Urinary bladder (tissue), 4 donors: ENCODE measurements at places on chromosomes 11 and 22. TPM values are rescaled to one million over a fixed set of nuclear protein-coding genes. Genes with fewer than 3 reads are reported as not detected.

GRCh38 chr11:6719576-6719975 is 36.4 kb upstream of the MRPL17 start:
- DNase-seq: no peak

DNA sequence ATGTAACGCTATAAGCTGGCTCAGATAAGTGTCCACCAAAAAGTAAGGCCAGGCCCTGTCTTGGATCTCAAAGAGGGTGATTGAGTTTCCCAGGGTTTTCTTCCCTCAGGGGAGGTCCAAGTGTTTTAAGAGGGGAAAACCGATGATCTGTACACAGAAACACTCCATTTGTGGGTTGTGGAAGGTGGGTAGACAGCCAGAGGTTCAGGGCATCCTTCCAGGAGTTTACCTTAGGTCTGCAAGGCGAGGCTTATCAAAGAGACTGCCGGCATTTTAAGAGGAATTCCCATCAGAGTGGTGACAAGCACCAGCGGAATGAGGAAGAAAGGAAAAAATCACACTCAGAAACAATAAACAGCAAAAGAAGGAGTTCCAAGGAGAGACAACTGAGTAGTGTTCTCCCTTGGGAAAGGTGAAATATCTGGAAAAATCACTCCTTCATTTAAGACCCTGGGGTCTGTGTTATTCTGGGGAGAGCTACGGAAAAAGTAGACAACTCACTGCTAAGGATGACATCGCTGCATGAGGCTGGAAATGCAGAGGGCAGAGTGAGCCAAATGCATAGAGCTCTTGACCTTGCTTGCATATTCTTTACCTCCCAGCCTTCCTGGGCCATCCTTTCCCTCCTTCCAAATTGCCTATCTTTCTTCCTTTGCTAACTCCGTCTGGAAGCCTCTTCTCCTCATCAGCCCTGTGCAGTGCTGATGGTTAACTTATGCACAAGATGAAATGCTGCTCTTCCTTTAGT is 22.1 kb upstream of the MMP7 start:
- peak; percentile 28 for DNase-seq

GRCh38 chr22:42270176-42270509 is 310 bp downstream of the TCF20 start:
- no peak for DNase-seq

LMO1 gene
- polyA plus RNA-seq: 0.46 TPM
